ENCODE measurements at places on chromosomes 16 and 17. TPM values are rescaled to one million over a fixed set of nuclear protein-coding genes. Genes with fewer than 3 reads are reported as not detected.

- DNase-seq: no peak
These were observed 105.7 kb downstream of the SYCE1L start for GRCh38 chr16:77304877-77305276.

DNA sequence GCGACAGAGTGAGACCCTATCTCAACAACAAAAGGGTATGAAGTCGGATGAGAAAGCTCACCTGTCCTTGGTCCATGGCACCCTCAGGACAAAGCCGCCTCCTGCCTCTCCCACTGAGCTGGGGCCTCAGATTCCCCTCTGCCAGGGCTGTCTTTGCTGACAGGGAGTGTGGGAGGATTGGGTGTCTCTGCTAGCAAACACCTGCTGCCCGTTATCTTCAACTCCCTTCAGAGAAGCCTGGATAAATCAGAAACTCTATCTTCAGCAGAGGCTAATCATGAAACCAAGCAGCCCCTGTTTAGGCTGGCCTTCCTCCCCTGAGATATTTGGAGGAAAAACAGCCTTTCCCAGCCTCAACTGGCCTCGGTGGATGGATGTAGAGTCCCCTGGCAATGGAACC lies 36.3 kb upstream of the CDH1 start:
- DNase-seq: no peak

Gene KRT14
- total RNA-seq: not detected

DNA sequence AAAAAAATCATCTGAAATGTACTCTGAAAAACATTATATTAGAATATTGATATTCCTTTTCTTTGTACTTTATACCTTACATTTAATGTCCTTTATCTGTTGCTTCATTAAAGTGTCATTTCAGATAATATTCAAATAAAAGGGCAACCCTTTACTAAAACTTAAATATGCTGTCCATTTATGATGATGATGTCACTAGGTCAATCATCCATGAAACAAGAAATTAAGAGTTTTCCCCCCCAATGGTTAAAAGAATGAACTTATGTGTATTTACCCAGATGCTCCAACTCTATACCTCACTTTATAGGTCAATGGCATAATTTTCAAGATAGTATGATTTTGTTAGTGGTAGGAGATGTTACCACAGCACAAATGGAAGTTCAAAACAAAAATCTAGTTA lies 15.3 kb downstream of the APPBP2 start:
- no peak for DNase-seq

Gene CEMP1
- not detected for total RNA-seq

DNA sequence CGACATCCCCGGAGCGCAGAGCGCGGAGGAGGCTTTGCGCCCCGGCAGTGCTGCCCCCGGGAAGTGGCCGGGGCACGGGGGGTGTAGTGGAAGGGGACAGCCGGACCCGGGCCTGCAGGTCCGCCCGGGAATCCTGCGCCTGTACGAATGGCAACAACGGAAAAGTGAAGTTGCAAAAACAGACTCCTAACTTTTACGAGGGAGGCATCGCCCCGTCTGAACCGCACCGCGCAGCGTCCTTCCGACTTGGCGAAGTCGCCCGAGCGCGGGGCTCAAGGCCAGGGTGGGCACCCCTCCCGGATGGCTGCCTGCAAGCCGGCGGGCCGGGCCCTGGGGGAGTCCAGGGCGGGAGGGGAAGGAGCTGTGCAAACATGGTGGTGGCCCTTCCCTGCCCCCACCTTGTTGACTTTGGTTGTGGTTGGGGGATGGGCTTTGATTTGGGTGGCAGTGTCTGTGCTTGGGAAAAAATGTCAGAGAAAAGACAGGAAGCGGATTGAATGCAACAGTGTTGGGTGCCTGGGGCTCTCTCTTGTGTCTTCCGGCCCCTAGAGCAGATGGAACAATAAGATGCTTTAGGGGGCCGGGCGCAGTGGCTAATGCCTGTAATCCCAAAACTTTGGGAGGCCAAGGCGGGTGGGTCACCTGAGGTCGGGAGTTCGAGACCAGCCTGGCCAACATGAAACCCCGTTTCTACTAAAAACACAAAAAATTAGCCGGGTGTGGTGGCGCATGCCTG lies 675 bp downstream of the RNF213 start:
- DNase-seq: peak; percentile 85

DNA sequence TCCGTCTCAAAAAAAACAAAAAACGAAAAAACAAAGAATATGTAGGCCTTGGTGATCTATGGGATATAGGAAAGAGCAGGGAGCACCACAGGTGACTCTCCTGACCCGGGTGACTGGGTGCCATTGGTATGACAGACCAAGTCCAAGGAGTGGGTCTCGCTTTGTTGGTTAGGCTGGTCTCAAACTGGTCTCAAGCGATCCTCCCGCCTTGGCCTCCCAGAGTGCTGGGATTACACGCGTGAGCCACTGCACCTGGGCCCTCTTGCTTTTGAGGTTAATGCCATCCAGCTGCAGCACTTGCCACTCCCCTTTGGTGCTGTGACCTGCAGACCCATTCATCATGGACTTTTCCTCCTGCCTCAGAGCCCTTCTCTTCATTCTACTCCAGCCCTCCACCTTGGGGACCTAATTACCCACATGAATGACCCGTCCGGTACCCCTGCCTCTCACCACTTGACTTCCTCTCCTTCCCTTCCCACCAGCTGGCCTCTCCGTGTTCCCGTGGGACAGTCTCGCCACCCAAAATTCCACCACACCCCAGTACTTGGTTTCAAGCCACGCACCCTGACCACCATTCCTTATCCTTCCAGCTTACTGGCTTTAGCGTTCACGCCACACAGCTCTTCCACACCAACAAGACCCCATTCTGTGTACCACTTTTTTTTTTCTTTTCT lies 3.2 kb upstream of the UBE2G1 start:
- no peak for DNase-seq

DNA sequence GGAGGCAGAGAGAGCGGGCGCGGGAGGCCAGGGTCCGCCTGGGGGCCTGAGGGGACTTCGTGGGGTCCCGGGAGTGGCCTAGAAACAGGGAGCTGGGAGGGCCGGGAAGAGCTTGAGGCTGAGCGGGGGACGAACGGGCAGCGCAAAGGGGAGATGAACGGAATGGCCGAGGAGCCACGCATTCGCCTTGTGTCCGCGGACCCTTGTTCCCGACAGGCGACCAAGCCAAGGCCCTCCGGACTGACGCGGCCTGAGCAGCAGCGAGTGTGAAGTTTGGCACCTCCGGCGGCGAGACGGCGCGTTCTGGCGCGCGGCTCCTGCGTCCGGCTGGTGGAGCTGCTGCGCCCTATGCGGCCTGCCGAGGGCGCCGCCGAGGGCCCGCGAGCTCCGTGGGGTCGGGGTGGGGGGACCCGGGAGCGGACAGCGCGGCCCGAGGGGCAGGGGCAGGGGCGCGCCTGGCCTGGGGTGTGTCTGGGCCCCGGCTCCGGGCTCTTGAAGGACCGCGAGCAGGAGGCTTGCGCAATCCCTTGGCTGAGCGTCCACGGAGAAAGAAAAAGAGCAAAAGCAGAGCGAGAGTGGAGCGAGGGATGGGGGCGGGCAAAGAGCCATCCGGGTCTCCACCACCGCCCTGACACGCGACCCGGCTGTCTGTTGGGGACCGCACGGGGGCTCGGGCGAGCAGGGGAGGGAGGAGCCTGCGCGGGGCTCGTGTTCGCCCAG lies 1.2 kb upstream of the CBX4 start:
- peak; percentile 46 for DNase-seq

DNA sequence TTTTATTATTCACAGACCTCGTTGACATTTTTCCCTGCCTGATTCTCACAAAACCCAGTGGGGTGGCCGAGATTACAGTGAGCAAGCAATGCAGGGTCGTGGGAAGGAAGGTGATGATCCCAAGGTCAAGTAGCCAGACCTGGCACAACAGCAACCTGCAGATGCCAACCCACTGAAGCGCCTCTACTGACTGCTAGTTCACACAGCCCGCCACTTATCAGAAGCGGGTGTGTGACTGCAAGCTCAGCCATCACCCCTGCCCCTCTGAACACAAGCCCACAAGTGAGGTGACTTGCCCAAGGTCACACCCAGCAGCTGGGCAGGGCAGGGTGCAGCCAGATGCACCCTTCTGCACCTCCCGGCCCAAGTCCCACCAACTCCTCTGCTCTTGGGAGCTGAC lies 7.1 kb downstream of the TFAP4 start:
- no peak for DNase-seq

Gene TMEM231
- 2.1 TPM for total RNA-seq

Gene CACNG5
- total RNA-seq: not detected

DNA sequence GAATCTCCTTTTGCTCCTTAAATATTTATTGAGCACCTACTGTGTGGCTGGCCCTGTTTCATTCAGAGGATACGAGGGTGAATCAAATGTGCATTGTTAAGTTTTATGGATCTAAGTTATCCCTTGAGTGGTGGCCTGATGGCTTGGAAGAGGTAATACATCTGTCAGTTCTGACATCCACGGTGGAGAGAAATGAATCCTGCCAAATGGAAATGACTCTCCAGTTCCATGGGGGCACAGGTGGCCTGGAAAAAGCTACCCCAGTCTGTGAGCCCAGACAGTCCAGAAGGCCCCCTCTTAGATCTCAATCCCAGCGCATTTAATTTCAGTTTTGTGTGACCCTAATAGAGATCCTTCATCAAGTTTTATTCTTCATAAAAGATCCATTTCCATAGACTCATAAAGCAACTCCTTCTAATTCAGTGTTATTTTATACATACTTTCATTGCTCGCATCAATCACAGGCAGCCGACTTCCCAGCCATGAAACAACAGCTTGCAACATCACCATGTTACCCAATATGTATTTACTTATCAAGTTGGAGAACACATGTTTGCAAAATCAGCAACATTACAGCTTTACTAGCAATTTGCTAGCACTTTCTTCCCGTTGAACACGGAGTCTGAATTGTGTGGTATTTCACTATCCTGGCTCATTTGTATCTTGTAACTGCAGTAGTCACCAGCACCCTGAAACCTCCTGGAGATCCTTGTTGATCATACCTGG lies 334.8 kb upstream of the HSBP1 start:
- DNase-seq: no peak

- no peak for DNase-seq
These were observed 112.0 kb downstream of the CLEC16A start for GRCh38 chr16:11056090-11056992.

DNA sequence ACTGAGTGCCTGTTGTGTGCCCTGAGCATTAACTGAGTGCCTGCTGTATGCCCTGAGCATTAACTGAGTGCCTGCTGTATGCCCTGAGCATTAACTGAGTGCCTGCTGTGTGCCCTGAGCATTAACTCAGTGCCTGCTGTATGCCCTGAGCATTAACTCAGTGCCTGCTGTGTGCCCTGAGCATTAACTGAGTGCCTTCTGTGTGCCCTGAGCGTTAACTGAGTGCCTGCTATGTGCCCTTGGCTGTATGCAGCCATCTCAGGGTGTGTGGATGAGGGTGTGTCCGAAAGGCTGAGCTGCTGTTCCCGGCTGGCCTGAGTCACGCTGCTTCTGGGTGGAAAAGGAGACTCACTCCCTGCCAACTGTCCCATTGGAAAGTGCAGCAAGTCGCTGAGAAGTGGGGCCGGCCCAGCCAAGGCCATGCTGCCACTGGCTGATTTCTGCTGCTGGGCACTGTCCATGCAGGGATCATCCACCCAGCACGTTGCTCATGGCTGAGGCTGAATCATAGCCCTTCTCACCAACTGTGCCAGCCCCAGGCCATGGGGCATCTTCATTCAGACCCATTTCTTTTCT lies 113.8 kb downstream of the OR1D5 start:
- DNase-seq: no peak

GRCh38 chr17:45334701-45335677 lies 18.2 kb upstream of the MAP3K14 start:
- no peak for DNase-seq

Gene CACNA1H
- 0.92 TPM for total RNA-seq

DNA sequence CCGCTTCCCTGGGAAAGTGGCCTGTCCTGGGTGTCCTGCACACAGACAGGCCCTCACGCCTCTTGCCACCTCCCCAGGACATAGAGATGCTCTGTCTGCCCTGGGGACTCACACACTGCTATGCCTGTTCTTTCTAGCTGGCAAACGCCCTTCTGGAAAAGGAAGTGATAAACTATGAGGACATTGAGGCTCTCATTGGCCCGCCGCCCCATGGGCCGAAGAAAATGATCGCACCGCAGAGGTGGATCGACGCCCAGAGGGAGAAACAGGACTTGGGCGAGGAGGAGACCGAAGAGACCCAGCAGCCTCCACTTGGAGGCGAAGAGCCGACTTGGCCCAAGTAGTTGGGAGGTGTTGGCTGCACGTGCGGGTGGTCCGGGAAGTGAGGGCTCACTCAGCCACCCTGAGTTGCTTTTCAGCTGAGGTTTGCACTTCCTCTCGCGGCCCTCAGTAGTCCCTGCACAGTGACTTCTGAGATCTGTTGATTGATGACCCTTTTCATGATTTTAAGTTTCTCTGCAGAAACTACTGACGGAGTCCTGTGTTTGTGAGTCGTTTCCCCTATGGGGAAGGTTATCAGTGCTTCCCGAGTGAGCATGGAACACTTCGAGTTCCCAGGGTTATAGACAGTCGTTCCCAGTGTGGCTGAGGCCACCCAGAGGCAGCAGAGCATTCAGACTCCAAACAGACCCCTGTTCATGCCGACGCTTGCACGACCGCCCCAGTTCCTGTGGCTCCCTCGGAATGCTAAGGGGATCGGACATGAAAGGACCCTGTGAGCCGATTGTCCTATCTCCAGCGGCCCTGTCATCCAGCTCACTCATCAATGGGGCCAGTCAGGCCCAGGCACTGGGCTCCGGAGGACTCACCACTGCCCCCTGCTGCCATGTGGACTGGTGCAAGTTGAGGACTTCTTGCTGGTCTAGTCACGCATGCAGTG lies 3.5 kb upstream of the RPL13 start:
- peak; percentile 88 for DNase-seq

Gene SLC5A11
- 0.44 TPM for total RNA-seq

- peak; percentile 94 for DNase-seq
These were observed at the start of gene DYNLRB2 for GRCh38 chr16:80540516-80541305. TSS of gene DYNLRB2 (plus strand) at chr16:80540993. CDS start at chr16:80541077, 84 bp downstream.

Gene MRPS7
- 62.1 TPM for total RNA-seq

DNA sequence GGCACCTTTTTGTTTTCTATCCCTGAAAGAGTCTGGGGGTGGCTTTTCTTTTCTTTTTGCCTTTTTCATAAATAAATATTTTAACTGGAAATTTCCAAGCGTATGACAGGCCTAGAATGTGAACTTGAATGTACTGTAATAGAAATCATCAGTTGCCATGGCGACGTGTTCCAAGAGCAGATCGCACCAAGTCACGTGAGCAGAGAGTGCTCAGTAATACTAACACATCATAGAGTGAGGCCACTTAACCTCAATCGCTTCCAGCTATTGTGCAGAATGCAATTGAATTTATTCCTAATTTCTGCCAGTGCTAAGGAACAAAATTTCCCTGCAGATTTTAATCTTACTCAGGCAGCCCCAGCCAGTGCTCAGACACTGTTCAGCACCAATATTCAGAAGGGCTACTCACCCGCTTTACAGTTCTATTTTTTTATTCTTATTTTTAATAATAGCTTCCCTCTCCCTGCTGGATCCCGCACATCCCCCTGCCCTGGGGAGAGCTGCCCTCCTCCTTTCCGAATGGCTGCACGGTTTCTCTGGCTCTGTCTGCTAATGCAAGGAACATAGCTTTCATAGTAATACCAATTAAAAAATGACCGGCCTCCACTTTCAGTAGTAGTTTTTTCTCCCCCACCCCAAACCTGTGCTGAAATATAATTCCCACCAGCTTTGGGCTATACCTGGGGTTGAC lies 26.2 kb upstream of the PMFBP1 start:
- DNase-seq: no peak

GRCh38 chr17:40219594-40220338 lies 662 bp downstream of the WIPF2 start:
- peak; percentile 42 for DNase-seq

GRCh38 chr16:65102326-65102725 lies 19.5 kb downstream of the CDH11 start:
- DNase-seq: no peak

All from activated CD8-positive, alpha-beta T cell treated with anti-CD3 and anti-CD28 coated beads, Interleukin-2, amount 10 ng/mL, durations not matched to agents 7 days and 5 days (primary cell).